Pancreas (tissue), 10 donors: ENCODE measurements at places on chromosomes 5 and 9. TPM values are rescaled to one million over a fixed set of nuclear protein-coding genes. Genes with fewer than 3 reads are reported as not detected.

The PCDHB16 gene
- polyA plus RNA-seq: 1.5 TPM

The PCDHB8 gene
- polyA plus RNA-seq: 0.49 TPM

The CNTNAP3B gene
- polyA plus RNA-seq: 2.7 TPM

The NKD2 gene
- polyA plus RNA-seq: 13.1 TPM

The PCDHB5 gene
- polyA plus RNA-seq: 3.6 TPM
